Neuronal stem cell (in vitro differentiated cells): ENCODE measurements at places on chromosomes 11 and 22.

DNA sequence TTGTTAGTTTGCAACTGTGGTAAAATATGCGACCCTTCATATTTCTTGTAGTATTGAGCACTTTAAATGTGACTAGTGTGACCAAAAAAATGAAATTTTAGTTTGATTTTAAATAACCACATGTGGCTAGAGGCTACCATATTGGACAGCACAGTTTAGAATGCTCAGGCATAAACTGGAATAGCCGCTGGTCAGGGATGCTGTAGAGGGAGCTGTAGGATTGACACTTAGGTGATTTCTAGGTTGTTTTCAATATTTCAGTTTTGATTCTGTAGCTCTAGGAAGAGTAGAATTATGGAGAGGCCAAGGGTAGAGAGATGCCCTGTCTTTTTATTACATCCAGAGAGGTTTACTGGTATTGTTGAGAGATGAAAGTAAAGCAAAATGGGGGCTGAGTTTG lies 10.8 kb upstream of the VSIG10L2 start:
- DNase-seq, result no peak

DNA sequence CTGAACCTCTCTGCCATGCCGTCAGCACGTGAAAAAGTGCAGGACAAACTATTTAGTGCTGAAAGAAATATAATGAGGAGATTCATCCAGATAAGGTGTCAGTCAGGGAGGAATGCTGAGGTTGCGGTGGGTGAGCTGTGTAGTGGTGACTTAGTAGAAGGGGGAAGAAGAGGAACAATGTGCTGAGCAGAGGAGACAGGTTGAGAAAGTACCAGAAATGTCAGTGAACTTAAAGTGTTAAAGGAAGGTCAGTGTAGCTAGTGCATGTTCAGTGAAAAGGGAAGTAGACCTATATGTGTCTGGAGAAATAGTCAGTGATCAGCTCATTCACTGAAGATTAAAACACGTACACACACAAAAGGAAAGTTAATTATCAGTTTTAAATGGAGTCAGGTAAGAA lies 237.6 kb upstream of the CCDC179 start:
- DNase-seq, result no peak

- no peak for DNase-seq
Measured at GRCh38 chr11:34647532-34647931, 26.6 kb downstream of the EHF start.

DNA sequence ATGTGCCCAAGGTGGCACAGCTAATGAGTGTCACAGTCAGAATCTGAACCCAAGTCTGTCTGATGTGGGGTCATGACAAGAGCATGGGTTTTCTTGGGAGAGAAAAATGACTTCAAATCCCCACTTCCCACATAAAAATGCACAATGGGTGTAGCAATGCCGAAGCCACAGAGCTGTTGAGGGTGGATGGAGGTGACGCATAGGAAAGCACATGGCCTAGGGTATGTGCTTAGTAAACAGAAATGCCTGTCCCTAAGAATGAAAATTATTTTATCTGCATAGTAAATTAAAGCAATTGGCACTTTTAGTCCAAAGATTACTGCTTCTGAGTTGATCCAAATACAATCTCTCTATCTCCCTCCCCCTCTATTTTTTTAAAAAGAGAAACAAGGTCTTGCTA lies 10.9 kb downstream of the MICAL3 start:
- no peak for DNase-seq

GRCh38 chr11:110986016-110986415 lies 259.5 kb upstream of the POU2AF2 start:
- no peak for DNase-seq

- DNase-seq, result no peak
Measured at GRCh38 chr11:60222141-60222540, 20.8 kb downstream of the MS4A4E start.

- DNase-seq, result no peak
Measured at GRCh38 chr11:63510360-63511047, 4.6 kb downstream of the LGALS12 start.

- no peak for DNase-seq
Measured at GRCh38 chr11:1277936-1278512, 31.4 kb downstream of the TOLLIP start.

GRCh38 chr11:30107899-30108298 lies 91.1 kb upstream of the KCNA4 start:
- DNase-seq, result no peak

- no peak for DNase-seq
Measured at GRCh38 chr11:94308024-94308423, 3.6 kb downstream of the IZUMO1R start.

- no peak for DNase-seq
Measured at GRCh38 chr22:50169774-50170341, 673 bp upstream of the PANX2 start.

GRCh38 chr11:35165423-35166368 lies 26.7 kb downstream of the CD44 start:
- DNase-seq, result no peak

DNA sequence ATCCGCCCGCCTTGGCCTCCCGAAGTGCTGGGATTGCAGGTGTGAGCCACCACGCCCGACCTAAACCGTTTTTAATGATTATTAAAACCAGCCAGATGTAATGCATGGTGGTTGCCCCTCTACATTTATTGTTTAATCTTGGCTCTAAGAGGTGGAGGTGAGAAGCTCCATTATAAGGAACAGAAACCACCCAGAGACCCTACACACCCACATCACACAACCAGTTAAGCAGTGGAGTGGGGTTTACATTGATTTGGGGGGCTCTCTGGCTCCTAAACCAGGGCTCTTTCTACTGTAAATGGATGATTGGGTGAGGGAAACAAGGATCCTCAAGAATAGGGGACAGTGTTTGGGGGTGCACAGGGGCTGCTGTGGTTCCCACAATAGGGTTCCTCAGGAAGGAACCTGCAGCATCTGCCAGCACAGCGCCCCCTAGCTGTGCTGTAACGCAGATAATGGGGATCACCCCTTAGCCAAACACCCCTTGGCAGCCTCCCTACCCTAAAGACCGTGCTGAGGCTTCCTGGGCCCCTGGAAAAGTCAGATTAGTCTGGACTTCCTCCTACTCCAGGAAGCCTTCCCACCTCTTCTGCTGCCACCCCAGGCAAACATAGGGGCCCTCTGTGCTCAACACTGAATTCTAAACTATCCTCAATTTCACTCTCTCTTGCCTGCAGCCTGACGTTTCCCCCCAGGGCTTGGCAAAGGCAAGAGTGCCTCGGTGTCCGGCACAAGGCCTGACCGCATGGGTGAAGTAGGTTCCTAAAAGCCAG lies 2.4 kb downstream of the MPST start:
- peak; percentile 51 for DNase-seq

DNA sequence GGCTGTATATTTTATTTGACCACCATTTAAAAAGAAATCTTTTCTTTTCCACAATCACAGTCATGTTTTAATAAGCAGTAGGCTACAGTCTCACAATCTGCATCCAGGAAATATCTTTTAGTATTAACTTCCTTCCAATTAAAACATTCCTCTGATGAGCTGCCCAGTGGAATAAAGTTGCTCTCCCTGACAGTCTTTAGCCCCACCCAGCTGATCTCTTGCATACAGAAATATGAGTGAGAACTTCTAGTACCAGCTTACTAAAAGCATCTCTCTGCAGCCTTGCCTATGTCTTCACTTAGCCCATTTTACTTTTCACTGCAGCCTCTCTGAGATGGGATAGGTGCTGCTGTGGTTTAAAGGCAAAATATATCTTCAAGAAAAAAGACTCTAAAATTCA lies 143.4 kb upstream of the ANO3 start:
- no peak for DNase-seq

DNA sequence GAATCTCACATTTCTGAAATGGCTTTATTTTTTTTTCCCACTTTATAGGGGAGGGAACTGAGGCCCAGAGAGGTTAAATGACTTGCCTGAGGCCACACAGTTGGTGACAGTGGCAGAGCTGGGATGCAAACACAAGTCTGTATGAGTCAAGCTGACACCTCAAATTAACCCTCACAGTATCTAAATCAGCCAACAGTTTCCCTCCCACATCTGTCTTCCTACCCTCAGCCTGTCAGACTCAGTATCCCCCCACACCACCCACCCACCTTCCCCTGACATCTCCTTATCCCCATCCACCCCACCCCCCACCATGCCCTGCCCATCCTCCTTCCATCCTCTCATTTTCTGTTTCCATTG lies 95.2 kb downstream of the TP53I11 start:
- DNase-seq, result no peak

GRCh38 chr11:134801570-134801969 lies 389.5 kb upstream of the B3GAT1 start:
- no peak for DNase-seq

- no peak for DNase-seq
Measured at GRCh38 chr11:121553389-121553788, 100.6 kb upstream of the SORL1-AS1 start.

DNA sequence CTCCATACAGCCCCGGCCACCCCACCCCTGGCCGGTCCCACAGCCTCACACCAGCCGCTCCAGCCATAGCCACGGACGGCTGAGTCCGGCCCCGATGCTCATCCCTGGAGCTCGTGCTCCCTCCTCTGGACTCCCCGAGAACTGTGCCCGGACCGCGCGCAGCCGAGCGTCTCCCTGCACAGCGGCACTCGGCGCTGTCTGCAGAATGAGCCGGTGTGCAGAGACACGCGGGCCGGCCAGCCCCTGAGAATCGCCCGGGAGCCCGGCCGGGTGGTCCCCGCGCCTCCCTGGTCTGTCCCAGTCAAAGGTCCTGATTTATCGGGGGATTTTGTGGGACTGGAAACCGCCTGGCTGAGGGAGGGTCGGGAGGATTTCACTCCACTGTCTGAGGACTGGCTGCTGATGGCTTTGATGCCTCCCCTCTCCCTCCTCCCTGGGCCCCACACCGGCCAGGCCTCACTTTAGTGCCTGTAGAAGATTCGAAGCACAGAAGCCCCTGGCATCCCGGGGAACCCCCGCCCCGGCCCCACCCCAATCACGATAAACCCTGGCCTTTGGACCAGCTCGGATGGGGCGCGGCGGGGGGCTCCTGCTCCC lies 102.7 kb downstream of the BRD1 start:
- peak; percentile 67 for DNase-seq

DNA sequence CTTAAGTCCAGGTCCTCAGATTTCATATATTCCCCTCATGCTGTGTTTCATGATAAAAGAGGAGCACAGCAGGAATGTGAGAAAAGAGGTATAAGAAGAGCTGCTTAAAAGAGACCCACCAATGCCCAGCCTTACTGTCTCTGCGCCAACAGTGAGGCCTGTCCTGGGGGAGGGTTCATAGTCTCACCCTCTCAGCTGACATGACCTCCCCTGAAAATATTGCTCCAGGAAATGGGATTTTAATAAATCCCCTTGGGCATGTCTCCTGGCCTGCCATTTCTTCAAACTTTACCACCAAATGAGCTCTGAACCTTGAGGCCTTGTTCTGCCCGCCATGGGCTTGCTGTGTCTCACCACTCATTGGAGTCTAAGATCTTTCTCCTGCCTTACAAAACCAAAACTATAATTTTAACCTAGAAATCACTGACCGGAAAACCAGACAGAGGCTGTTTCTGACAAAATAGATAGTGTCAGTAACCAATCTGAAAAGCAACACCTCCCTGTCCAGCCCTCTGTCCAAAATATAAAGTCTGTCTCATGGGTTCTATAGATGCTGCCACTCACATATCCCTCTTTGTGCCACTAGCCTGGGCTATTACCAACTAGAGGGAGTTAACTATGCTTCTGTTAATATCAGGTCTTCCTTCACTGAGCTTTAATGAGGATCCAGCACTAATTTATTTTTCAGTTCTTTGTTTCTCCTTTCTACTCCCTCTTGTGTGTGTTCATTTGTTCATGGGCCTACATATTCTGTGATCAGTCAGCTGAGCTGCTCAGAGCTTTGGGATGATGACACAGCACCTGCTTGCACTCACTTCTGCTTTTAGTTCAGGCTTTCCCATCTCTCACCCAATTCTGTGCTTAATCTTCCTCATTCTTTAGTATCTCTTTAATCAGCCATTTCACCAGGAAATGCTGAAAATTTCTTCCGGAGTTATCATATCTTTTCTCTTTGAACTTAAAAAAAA lies at the start of gene OR2AG2:
Gene OR2AG2 (minus strand): TSS at position 51 of the 968 bp plus-strand sequence. CDS start 3,019 bp downstream, outside the sequence.
- DNase-seq, result no peak

- DNase-seq, result peak; percentile 57
Measured at GRCh38 chr11:82718307-82718706, 15.4 kb downstream of the FAM181B start.

DNA sequence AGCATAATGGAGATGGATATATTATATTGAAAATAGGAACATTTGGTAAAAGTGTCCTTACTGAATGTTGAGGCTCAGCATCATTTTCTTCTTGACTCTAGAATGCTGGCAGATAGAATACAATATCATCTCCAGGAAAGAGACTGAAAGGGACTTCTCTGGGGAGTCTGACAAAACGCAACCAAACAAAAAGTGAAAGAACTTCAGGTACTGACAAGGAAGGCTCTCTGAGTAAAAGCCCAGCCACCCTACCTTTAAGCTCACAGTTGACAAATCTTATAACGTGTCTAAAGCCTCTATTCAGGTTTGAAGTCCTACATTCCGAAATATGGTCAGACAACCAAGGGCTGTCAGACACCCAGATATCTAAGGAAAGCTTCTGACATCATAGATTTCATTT lies 590.8 kb downstream of the SOX6 start:
- DNase-seq, result no peak

- no peak for DNase-seq
Measured at GRCh38 chr11:102716527-102716926, 8.2 kb downstream of the MMP8 start.

- no peak for DNase-seq
Measured at GRCh38 chr11:103993507-103993906, 42.9 kb upstream of the DDI1 start.

GRCh38 chr11:18731949-18732821 lies 6.2 kb upstream of the IGSF22 start:
- DNase-seq, result peak; percentile 63

DNA sequence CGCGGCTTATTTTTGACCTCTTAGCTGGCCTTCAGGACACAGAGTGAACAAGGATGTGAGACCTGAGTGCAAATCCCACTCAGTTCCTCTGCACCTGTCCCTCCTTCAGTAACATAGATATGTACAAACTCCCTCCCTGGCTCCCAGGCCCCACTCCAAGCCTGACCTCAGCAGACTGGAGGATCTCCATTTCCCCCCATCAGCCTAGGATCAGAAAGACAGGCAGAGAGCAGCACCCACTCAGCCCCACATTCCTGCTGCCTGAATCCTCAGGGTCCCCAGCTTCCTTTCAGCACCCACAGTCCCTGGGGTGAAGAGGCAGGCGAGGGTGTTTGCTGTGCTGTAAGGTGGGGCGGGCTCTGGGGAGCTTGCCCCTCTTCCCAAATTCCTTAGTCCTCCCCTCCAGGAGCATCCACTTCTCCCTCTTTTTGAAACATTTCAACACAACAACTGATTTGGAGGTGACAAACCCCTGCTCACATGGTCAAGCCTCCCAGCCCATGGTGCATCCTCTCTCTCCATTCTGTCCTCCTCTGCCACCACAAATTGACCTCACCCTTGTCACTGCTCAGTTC lies 151.1 kb downstream of the FEZ1 start:
- no peak for DNase-seq

GRCh38 chr11:62018981-62019664 lies 51.7 kb upstream of the FTH1 start:
- no peak for DNase-seq

- no peak for DNase-seq
Measured at GRCh38 chr11:33552756-33553155, 147.9 kb downstream of the C11orf91 start.

GRCh38 chr11:122754553-122755322 lies 83.6 kb upstream of the CRTAM start:
- no peak for DNase-seq
